Renal cortex interstitium (tissue), 15 donors: ENCODE measurements at places on chromosomes 4 and X.

- DNase-seq, result no peak
Measured at GRCh38 chrX:72105436-72105835, 26.3 kb downstream of the RTL5 start.

- DNase-seq, result no peak
Measured at GRCh38 chr4:140004549-140004895, 149.5 kb downstream of the MAML3 start.

DNA sequence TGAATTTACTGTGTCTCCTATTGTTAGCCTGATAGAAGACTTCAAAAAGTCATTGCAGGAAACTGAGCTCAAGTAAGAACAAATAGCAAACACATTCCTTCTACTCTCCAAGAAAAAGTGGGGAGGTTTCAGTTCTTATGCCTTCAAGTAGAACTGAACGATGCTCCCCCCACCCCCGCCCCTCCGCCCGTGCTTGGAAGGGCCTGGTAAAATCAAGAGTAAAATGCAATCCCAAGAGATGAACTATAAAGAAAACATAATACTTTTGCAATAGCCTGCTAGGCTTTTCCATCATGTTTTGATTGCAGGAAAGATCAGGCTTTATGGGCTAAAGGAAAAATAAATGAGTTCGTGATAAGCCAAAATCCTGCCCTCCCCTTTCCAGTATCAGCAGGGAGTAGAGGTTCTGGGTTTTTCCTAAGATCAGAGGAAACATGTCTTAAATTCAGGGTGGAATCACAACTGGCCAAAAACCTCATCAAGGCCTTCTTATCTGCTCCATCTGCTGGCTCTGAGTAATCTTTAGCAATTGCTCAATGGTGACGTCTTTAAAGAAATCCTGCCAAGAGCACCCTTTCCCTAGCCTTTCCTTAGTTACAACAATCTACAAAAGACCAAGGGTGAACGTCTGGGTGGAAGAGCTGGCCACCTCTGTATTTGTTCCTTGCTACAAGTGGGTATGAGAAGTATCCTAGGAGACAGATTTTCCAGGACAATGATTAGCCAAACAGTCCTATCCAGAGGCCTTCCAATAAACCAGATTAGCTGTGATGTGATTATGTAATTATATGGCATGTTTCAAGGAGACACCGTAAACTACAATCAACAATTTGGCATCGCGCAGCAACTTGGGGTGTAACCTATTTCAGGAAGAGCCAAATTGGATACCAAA, 66.3 kb upstream of the FAM9C start:
- no peak for DNase-seq

GRCh38 chrX:44216171-44216570, 127.3 kb downstream of the EFHC2 start:
- DNase-seq, result no peak

- no peak for DNase-seq
Measured at GRCh38 chrX:39974270-39974669, 123.5 kb downstream of the BCOR start.

GRCh38 chrX:45879512-45879911, 665.7 kb downstream of the ZNF674 start:
- DNase-seq, result no peak

GRCh38 chr4:15238720-15239119, 189.1 kb upstream of the C1QTNF7 start:
- no peak for DNase-seq

- DNase-seq, result no peak
Measured at GRCh38 chr4:126583509-126583908, 1049.2 kb upstream of the INTU start.

GRCh38 chrX:118116713-118117550, at the start of gene KLHL13:
Gene KLHL13, minus strand, starts transcription at chrX:118116810. Its CDS starts 88,337 bp downstream, at chrX:118028473.
- peak; percentile 47 for DNase-seq

DNA sequence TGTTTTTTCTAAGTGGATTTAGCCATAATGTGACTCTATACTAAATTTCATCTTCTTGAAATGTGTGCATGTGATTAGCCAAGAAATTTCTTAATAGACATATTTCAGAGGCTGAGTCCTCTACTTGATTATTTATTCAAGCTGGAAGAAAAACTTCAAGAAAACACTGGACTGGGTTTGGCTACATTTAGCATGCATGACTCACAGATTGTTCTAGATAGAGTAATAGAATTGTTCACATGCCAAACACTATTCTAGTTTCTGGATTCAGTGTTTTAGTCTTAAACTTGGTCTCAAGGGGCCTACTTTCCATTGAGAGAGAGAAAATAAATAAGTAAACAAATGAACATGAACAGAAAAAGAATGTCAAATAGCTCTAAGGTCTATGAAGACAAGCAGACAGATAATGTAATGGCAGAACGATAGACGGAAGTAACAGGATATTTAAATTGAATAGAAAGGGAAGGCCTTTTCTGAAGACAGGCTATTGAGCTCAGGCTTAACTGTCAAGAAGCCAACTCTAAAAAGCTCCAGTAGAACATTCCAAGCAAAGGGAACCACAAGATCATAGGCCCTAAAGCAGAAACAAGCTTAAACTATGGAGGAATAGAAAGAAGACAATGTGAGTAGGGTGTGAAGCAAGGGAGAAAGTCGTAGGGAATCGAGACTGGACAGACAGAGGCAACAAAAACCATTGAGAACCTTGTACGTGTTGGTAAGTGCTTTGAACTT, 104.6 kb downstream of the TMEM144 start:
- no peak for DNase-seq
